ENCODE measurements at places on chromosomes 2 and 18.
A peak's percentile ranks its signal among the peaks of the same experiment; 100 is the strongest.

DNA sequence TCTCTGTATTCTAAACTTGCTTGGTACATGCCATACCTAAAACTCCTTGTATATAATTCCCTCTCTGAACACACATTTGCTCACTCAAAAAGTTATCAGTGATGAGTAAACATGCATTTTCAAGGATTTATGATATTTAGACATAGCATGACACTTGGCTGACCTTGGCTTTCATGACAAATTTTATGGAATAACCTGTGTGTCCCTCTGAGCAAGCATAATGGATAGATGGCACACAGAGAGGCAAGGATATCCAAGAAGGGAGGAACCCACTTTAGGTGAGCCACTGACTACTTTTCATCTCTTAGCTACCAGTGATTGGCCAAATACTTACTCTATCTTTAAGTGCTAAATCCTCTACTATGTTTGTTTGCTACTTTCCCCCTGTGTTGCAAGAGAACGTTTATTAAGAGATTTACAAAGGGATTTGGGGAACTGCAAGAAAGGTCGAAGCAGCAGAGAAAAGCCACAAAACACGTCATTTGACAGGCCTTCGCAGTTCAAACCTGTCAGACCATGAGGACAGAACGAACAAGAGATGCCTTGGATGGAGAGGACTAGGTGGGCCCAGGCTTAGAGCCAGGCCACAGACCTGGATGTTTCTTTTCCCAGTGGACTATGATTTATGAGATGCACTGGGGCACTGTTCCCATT, 379.9 kb downstream of the NBAS start:
- H3K27me3 ChIP-seq, result no peaks in the 10 kb centered on the region
- H3K4me1 ChIP-seq, result peaks cover 1% of the 10 kb centered on the region
- no peak overlapping the region for H3K27ac ChIP-seq
- H3K4me3 ChIP-seq, result no peak overlapping the region
- DNase-seq, result no peak

DNA sequence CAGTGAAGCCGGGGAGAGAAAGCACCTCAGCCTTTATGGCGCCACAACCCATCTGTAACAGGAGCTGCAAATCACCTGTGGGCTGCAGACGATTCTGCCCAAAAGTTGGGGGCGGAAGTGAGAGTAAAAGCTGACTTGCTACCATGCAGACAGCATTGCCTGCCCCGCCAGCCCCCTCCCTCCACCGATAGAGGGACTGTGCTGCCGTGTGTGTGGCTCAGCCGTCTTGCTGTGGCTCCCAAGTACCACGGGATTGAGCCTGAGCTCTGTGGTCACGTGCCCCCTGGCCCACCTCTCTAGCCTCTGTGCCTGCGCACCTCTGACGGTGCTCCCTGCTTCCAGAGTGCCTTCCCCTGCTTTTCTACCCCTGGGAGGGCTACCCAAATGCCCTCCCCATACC, 79.6 kb downstream of the GLI2 start:
- no peak overlapping the region for H3K27ac ChIP-seq

DNA sequence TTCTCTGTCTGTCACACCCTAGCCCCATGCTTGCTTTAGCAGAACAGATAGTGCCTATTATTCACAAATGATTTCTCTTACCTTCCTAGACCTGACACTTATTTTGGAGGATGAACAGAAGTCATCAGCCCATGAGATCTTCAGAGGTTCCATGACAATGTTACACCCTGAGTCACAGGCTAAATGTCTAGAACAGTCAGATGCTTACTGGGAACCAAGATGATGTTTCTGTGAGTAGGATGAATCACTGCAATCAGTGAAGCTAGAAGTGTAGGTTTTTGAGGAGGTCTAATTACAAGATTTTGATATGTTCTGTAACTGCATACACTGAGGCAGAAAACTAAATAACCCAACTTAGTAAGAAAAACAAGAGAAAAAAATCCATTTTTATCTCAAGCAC, 123.0 kb upstream of the THUMPD2 start:
- H3K4me3 ChIP-seq, result no peak overlapping the region
- no peak for DNase-seq
- H3K4me1 ChIP-seq, result no peaks in the 10 kb centered on the region
- no peaks in the 10 kb centered on the region for H3K36me3 ChIP-seq
- no peak overlapping the region for H3K27ac ChIP-seq

- H3K27ac ChIP-seq, result no peak overlapping the region
- DNase-seq, result no peak
- H3K4me1 ChIP-seq, result no peaks in the 10 kb centered on the region
- H3K36me3 ChIP-seq, result no peaks in the 10 kb centered on the region
- H3K27me3 ChIP-seq, result peaks cover 17% of the 10 kb centered on the region
- H3K4me3 ChIP-seq, result no peak overlapping the region
These were observed 128.4 kb downstream of the ANKRD30BL start for GRCh38 chr2:132033365-132033764.

DNA sequence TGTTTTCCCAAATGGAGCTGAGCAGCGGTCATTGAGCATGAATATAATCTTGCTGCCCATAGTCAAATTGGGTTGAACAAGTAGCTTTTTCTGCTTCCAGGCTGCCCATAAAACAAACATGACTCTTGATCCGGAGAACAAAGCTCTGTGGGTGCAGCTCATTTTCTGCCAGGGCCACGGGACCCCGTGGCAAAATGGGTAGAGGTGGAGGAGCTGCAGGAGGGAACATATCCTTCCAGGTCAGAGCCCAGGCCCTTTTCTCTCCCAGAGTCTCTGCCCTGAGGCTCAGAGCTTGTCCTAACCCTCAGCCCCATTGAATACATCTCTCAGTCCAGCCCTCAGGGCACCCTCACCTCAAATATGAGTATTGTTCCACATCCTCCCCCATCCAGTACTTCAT, 151.6 kb upstream of the TWIST2 start:
- no peak for DNase-seq
- H3K27me3 ChIP-seq, result no peaks in the 10 kb centered on the region
- H3K4me1 ChIP-seq, result no peaks in the 10 kb centered on the region
- H3K36me3 ChIP-seq, result no peaks in the 10 kb centered on the region

DNA sequence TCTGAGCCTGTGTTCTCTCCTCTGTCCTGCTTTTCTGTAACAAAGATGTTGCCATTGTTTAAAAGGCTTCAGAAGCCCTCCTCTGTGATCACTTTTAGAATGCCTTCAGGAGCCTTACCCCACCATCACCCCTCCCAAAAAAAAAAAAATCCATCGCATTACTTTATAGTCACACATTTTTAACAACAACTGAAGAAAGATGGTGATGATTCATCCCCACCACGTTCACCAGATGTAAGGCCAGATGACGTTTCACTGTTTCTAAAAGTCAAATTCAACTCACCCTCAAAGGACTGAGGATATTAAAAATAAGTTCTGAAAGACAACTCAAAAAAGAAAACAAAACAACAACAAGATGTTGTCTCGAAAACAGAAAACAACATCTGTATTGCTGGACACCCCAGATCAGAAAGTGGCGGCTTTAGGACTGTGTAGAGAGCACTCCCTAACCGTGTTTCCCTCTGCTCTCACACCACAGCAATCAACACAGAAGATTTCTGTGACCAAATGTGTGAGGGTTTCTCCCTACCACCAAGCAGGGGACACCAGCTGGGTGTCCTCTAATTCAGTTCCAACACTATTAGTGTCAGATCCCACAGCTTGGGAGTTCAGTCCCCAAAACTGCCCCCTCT, 61.9 kb upstream of the CREB1 start:
- DNase-seq, result no peak
- no peaks in the 10 kb centered on the region for H3K4me1 ChIP-seq
- no peak overlapping the region for H3K4me3 ChIP-seq
- no peaks in the 10 kb centered on the region for H3K27me3 ChIP-seq
- H3K36me3 ChIP-seq, result no peaks in the 10 kb centered on the region

DNA sequence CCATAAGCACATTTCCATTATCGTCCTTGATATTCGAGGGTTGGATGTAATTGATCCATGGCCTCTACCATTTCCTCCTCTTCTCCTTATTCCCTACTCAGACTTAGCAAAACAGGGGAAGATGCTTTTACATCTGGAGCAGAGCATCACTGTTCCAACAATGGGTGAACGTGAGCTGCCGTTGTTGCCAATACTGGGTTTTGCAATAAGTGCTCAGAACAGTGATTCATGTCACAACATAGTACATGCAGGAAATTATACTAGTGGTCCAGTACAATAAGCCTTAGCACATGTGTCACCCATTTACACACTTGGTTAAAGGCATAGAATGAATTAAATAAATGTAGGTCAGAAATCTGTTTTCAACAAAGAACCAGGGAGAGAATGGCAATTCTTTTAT, 112.4 kb downstream of the DCC start:
- no peak for DNase-seq
- no peak overlapping the region for H3K4me3 ChIP-seq
- H3K36me3 ChIP-seq, result no peaks in the 10 kb centered on the region
- H3K27ac ChIP-seq, result no peak overlapping the region
- H3K27me3 ChIP-seq, result no peaks in the 10 kb centered on the region
- peaks cover 15% of the 10 kb centered on the region for H3K4me1 ChIP-seq

DNA sequence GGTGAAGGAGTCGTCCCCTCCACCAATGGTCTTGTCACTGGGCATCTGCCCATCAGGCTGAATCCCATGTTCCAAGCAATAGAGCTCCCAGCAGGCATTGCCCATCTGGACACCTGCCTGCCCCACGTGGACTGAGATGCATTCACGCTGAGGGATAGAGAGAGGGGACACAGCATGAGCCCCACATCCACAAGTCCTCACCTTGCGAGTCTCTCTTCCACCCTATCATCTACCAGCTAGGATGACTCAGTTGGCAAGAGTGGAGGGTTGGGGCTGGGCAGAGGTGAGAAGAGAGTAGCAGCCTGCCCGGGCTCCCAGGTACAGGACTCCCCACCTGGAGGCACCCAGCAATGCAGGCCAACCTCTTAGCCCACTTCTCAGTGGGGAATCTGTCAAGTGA, 959 bp upstream of the TUBA4B start:
- DNase-seq, result no peak
- H3K4me1 ChIP-seq, result peaks cover 12% of the 10 kb centered on the region
- H3K27ac ChIP-seq, result no peak overlapping the region
- H3K27me3 ChIP-seq, result peaks cover 59% of the 10 kb centered on the region
- H3K36me3 ChIP-seq, result no peaks in the 10 kb centered on the region

GRCh38 chr2:216392945-216393840, 19.1 kb upstream of the SMARCAL1 start:
- H3K27me3 ChIP-seq, result no peaks in the 10 kb centered on the region
- no peaks in the 10 kb centered on the region for H3K36me3 ChIP-seq
- H3K27ac ChIP-seq, result peak overlapping the region; percentile 80
- peaks cover 30% of the 10 kb centered on the region for H3K4me1 ChIP-seq
- no peak overlapping the region for H3K4me3 ChIP-seq
- no peak for DNase-seq

GRCh38 chr2:71971493-71971892, 176.2 kb downstream of the CYP26B1 start:
- peaks cover 4% of the 10 kb centered on the region for H3K27me3 ChIP-seq
- H3K36me3 ChIP-seq, result no peaks in the 10 kb centered on the region
- no peaks in the 10 kb centered on the region for H3K4me1 ChIP-seq
- H3K4me3 ChIP-seq, result no peak overlapping the region

- H3K4me3 ChIP-seq, result no peak overlapping the region
- H3K27me3 ChIP-seq, result peaks cover 6% of the 10 kb centered on the region
- no peak for DNase-seq
These were observed 3.7 kb downstream of the STK17B start for GRCh38 chr2:196167666-196168065.

- H3K27me3 ChIP-seq, result no peaks in the 10 kb centered on the region
- no peak overlapping the region for H3K27ac ChIP-seq
- DNase-seq, result no peak
These were observed 222.3 kb downstream of the ALK start for GRCh38 chr2:29699045-29699444.

- H3K27me3 ChIP-seq, result peaks cover 47% of the 10 kb centered on the region
- H3K4me3 ChIP-seq, result no peak overlapping the region
- H3K27ac ChIP-seq, result no peak overlapping the region
- no peaks in the 10 kb centered on the region for H3K36me3 ChIP-seq
- DNase-seq, result no peak
These were observed 41.1 kb downstream of the MARCO start for GRCh38 chr2:118983133-118983532.

DNA sequence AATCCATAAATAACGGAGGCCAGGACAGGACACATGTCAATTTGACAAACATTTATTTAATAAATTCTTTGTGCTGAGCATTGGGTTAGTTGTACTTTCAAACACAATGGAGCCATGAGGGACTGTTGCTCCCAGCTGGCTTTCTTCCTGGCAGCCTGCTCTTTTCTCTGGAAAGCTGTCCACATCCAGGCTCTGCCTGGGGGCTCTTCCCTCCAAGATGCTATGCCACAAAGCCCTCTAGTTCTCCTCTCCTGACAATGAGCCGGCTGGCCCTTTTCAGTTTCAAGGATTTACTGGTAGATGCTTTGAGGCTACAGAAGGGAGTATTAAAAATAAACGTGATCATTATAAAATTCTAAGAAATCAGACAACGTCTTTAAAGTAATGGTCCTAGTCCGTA, 44.1 kb upstream of the SLC14A2 start:
- no peaks in the 10 kb centered on the region for H3K36me3 ChIP-seq
- H3K27me3 ChIP-seq, result no peaks in the 10 kb centered on the region
- DNase-seq, result no peak
- no peak overlapping the region for H3K27ac ChIP-seq
- H3K4me1 ChIP-seq, result peaks cover 18% of the 10 kb centered on the region

DNA sequence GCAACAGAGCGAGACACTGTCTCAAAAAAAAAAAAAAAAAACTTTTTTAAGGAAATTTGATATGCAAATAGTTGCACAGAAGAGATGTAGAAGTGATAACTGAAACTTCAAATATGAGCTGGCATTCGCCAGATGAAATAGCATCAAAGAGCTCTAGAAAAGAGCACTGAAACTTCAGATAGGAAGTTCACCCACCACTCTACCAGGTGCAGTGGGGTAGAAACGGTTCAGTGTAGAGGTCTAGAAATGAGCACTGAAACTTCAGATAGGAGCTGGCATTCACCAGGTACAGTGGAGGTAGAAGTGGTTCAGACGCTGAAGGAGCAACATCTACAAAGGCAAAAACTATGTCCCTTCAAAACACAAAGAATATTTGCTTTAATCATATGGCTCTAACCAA, 9.0 kb upstream of the ONECUT2 start:
- no peaks in the 10 kb centered on the region for H3K4me1 ChIP-seq
- DNase-seq, result no peak
- no peak overlapping the region for H3K27ac ChIP-seq

- no peaks in the 10 kb centered on the region for H3K4me1 ChIP-seq
- H3K27ac ChIP-seq, result no peak overlapping the region
- H3K27me3 ChIP-seq, result no peaks in the 10 kb centered on the region
- no peaks in the 10 kb centered on the region for H3K36me3 ChIP-seq
These were observed 129.7 kb downstream of the BARD1 start for GRCh38 chr2:214679736-214680135.

GRCh38 chr2:136125236-136125635, 7.3 kb upstream of the CXCR4 start:
- H3K4me3 ChIP-seq, result no peak overlapping the region
- no peaks in the 10 kb centered on the region for H3K36me3 ChIP-seq
- no peak overlapping the region for H3K27ac ChIP-seq
- H3K4me1 ChIP-seq, result peaks cover 6% of the 10 kb centered on the region

Data from cardiac muscle cell (in vitro differentiated cells and primary cell).